Activated naive CD4-positive, alpha-beta T cell treated with Interleukin-2 at 50 U/mL for 16 hours (primary cell): ENCODE measurements at places on chromosomes 1 and 21.
A peak's percentile ranks its signal among the peaks of the same experiment; 100 is the strongest.

GRCh38 chr21:44505673-44506278 lies 34.2 kb downstream of the KRTAP10-1 start:
- no peak for DNase-seq

DNA sequence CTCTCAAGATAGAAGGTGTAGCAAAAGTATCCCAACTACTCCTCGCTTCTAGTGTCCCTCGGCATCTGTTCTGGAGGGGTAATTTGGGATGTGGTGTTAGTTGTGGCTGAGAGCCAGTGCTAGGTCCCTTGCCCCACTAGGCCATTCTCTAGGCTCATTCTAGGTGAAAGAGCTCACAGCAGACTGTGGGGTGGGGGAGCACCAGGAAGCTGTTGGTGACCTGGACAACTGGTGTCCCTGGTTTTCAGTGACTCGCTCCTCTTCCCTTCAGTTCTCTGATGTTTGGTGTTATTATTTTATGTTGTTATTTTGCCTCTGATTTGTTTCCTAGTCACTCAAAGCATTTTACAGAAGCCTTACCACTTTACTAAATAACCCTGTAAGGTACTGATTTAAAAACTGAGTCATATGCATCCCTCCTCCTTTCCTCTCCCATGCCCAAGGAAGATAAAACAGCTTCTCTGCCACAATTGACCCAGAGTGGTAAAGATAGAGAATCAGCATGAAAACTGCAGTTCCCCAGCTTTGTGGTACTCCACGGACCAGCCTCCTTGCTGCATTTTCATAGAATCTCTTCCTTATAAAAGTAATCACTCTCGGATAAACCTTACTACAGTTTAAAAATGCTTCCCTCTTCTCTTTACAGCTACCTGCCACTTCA lies 14.1 kb downstream of the DYRK3 start:
- no peak for DNase-seq

- peak; percentile 76 for DNase-seq
These were observed 838 bp downstream of the CCDC28B start for GRCh38 chr1:32201011-32201855.

- no peak for DNase-seq
These were observed 6.9 kb upstream of the PRKAA2 start for GRCh38 chr1:56638248-56638647.

- peak; percentile 85 for DNase-seq
These were observed 53.4 kb downstream of the TOMM20 start for GRCh38 chr1:235075048-235075776.

DNA sequence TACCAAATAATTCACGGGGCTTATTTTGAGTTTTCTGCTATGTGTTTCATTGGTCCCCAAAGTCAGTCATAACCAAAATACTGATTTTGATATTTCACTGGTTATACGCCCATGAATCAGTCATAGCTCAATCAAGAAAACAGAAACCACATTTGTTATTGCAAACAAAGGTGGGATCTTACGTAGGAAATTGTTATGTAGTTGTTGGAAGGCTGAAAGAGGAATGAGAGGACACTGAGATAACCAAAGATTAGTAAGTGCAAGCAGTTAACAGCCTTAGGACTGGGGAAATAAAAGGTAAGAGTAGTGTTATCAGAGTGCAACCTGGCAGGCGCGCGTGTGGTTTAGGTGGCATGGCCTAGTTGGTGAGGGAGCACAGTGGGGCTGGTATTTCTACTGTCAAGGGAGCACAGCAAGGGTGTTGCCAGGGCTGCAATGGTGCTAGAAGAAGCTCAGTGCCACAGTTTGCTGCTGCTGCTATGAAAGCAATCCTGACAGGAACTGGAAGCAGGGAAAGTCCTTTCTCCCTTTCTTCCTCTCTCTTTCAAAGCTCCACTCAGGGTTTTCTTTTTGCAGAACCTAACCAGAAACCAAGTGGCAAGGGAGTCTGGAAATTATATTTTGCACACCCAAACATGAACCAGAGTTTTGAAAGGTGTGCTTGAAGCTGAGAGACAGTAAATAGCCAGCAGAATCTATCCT lies 33.7 kb downstream of the RTCA start:
- peak; percentile 23 for DNase-seq

- DNase-seq: no peak
These were observed 178.4 kb downstream of the PSMG1 start for GRCh38 chr21:39004634-39005501.

GRCh38 chr1:225875044-225875815 lies 7.0 kb downstream of the TMEM63A start:
- no peak for DNase-seq

GRCh38 chr1:228108055-228108690 lies 926 bp downstream of the MRPL55 start:
- DNase-seq: no peak
